Stimulated activated CD4-positive, alpha-beta T cell treated with anti-CD3 and anti-CD28 coated beads, Interleukin-4, amount 100 ng/mL, for 1 hour (primary cell): ENCODE measurements at places on chromosomes 1 and 21.
A peak's percentile ranks its signal among the peaks of the same experiment; 100 is the strongest.

DNA sequence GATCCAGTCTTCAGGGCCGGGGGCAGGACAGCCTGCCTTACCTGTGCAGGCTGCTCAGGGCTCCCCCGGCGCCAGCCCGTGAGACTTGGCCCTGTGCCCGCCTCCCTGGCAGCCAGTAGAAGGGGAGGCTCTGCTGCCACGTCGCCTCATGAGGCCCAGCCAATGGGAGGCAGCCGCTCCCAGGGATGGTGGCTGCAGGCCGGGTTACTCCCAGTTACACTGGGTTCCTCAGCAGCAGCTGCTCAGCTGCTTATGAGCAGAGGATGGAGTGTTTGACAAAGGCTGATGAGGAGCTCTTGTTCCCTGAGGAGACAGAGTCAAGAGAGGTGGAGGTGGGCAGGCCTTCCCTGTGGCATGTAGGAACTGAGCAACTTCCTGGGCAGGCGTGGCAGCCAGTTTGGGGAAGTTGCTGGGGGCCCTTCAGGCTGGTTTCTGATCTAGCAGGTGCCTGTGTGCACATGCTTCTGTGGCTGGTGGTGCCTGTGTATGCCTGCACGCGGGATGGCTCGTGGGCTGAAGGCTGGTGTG lies 5.5 kb downstream of the MFSD2A start:
- peak; percentile 15 for DNase-seq

GRCh38 chr1:72634946-72635345 lies 352.6 kb upstream of the NEGR1 start:
- DNase-seq, result no peak

DNA sequence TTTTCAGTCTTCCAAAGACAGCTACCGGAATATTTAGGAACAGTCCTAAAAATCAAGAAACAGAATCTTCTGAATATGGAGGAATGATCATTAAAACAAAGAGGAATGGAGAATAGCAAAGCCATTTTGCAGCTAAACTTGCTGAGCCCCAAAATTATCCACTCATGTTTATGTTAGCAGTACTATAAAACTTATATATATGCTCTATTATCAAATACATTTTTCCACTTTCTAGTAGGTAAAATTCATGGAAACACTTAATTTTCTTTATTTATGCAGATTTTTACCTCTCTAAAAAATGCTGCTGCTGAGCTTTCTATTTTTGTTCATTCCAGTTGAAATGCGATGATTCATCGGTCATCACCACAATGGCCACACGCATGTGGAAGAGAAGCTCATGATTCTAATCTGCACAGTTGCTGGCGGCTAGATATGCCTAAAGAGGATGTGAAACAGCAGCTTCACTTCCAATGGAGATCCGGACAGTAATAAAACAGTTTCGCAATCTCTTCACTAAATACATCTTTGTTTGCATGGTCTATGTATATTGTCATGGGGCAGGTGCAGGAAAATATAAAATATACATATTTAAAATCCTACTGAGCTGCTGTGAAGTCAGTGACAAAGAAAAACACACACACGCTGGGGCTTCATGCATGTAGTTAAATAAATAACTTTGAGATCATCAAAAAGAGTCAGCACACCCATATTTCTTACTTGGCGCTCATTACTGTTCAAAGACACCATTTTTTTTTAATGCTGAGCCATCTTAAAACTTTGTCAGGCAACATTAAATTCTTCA lies 292.2 kb downstream of the SMYD3 start:
- no peak for DNase-seq

DNA sequence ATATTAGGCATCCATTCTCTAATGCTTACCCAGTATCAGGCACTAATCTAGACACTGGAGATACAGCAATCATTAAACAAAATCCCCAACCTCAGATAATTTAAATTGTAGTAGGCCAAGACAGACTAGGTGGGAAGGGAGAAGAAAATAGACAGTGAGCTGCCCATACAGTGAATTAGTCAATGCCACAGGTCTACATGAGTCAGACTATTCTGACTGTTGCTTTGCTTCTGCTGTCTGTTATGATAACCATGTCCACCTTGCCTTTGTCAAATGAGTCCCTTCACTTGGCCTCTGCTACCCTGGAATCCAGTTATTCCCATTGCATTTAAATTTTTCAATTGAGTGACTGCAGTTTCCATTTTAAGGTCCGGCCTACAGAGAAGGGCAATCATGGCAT lies 59.5 kb downstream of the PIK3R3 start:
- DNase-seq, result no peak

DNA sequence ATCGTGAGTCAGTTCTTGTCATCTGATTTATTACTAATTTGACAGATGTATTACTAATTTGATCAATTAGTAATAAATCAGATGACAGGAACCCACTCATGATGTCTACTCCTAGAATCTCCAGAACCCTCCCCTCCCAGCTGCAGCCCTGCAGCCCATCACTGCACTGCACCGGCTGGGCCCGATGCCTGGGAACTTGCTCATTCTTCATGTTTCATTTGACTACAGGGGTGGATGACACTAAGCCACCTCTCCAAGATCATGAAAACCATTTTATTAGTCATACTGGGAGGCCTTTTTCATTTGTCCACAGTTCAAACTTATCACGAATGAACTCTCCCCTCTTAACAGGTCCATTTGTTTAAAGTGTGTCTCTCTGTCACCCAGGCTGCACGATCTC lies 41.0 kb downstream of the KCNH1 start:
- no peak for DNase-seq

DNA sequence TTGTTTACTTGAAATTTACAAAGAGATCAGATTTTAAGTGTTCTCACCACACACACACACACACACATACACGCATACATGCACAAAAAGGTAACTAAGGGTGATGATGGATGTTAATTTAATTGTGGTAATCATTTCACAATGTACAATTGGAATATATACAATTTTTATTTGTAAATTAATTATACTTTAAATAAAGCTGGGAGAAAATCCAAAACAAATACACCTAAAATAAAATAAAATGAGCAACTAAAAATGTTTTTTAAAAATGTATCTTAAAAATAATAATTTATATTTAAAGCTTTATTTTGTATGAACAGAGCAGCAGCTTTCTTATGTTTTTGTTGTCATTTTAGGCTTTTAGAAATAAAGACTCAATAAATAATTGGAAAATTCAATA lies 8.2 kb upstream of the INSL5 start:
- DNase-seq, result no peak

DNA sequence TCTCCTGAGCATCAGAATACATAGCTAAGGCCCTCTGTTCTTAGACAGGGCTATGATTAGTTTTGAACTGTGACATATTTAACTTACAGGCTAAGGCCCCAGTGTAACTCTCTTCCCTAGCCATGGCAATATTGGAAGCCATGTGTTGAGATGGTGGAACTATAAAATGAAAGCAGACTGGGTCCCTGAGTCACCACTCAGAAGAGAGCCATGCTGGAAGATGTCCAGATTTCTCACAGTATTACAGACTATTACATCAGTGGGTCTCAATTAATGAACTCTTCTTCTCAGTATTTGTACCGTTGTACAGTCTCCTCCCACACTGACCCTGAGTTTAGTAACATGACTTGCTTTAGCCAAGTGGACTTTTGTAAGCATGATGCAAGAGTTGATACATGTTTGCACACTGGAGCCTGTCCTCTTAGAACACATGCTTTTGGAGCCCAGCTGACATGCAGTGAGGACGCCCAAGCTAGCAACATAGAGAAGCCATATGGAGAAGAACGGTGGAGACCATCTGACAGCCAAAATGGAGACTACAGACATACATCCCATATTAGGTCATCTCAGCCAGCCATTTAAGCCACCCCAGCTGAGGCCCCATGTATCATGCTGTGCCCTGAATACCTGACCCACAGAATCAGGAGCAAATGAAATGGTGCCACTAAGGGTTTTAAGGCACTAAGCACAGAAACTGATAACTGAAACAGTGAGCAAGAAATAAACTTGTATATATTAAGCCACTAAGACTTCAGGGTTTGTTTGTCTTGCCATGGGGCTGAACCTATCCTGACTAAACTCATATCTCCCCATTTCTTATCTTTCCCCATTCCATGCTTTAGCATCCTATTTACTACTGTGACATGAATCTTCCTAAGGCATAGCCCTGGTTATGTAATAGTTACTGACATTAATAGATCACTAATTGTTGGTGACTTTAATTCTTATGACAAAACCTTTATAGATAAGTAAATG lies 24.4 kb downstream of the TBX15 start:
- DNase-seq, result no peak

DNA sequence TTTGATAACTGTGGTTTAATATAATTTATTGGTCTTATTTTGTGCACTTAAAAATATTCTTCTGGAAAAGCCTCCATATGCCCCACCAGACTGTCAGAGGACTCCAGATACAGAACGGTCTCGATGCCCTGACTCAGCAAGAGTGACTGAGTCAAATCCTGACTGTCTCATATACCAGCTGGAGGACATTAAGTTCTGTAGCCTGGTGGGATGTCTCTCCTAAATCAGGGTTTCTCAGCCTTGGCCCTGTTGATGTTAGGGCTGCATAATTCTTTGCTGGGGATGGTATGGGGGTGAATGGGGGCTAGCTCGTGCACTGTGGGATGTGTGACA lies 67.7 kb upstream of the TLR5 start:
- DNase-seq, result no peak
